ENCODE measurements at places on chromosomes 7 and 10. TPM values are rescaled to one million over a fixed set of nuclear protein-coding genes. Genes with fewer than 3 reads are reported as not detected.

DNA sequence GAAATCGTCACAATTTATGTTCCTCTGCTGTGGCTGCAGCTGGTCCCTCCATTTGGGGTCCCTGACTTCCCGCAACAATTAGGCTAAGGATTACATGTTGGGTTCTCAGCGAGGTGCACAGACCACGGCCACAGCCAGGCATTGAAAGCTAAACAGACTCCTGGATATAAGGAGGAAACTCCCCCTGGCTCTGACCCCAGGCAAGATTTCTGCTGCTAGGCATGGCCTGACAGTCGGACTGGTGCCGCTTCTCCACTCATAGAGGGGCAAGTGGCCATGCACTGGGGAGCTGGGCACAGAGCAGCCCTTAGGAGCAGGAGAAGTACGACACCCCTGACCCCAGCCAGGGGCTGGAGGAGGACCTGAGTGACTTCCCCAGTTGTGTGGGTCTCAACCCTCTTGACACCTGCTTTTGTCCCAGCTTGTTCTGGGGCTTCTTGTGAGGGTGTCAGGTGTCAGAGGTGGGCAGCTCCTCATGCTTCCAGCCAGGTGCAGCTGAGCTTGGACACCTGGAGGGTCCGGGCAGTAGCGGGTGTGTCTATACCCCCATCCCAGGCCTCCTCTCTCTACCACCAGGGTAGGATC lies 38.3 kb downstream of the TSPAN15 start:
- H3K27ac ChIP-seq: no peak overlapping the region
- H3K4me1 ChIP-seq: no peaks in the 10 kb centered on the region
- DNase-seq: no peak
- no peaks in the 10 kb centered on the region for H3K36me3 ChIP-seq
- H3K27me3 ChIP-seq: no peaks in the 10 kb centered on the region

- no peak overlapping the region for H3K4me3 ChIP-seq
- no peak for DNase-seq
- H3K27me3 ChIP-seq: no peaks in the 10 kb centered on the region
These were observed 161.2 kb upstream of the WDR11 start for GRCh38 chr10:120689777-120690529.

GRCh38 chr10:5811387-5811821 lies 1.8 kb downstream of the GDI2 start:
- peaks cover 57% of the 10 kb centered on the region for H3K4me1 ChIP-seq
- H3K4me3 ChIP-seq: no peak overlapping the region
- no peaks in the 10 kb centered on the region for H3K36me3 ChIP-seq
- no peak overlapping the region for H3K27ac ChIP-seq
- H3K27me3 ChIP-seq: no peaks in the 10 kb centered on the region

DNA sequence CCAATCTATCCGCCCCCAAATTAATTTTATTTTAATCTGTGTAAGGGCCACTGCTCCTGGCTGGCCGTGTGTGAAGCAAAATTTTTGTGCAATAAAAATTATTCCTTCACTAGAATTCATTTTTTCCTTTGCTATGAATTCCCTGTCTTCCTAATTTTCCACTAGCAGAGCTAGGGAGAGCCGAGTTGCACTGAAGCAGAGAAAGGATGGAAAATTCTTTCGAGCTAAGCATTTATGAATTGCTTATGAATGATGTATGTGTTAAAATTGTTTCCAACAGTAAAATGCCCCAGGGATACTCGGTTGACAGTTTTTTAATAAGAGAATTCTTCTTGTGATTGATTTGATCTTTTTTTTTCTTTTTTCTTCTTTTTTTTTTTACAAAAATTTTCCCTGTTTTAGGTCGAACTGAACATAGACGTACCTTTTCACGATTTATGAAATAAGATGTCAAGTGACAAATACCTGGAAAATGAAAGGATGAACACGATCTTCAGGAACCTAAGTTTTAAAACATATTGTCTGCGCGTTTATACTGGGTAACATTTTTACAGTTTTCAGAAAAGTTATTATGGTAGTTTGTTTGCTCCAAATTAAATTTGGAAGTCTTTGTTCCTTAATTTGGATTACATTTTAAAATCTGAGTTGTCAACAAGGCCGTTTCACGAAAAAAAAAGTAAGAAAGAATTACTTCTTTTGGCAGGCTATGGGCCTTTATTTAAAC lies 288.8 kb upstream of the NFE2L3 start:
- no peak for DNase-seq
- H3K4me3 ChIP-seq: no peak overlapping the region
- H3K36me3 ChIP-seq: no peaks in the 10 kb centered on the region
- H3K4me1 ChIP-seq: no peaks in the 10 kb centered on the region
- peaks cover 21% of the 10 kb centered on the region for H3K27me3 ChIP-seq

DNA sequence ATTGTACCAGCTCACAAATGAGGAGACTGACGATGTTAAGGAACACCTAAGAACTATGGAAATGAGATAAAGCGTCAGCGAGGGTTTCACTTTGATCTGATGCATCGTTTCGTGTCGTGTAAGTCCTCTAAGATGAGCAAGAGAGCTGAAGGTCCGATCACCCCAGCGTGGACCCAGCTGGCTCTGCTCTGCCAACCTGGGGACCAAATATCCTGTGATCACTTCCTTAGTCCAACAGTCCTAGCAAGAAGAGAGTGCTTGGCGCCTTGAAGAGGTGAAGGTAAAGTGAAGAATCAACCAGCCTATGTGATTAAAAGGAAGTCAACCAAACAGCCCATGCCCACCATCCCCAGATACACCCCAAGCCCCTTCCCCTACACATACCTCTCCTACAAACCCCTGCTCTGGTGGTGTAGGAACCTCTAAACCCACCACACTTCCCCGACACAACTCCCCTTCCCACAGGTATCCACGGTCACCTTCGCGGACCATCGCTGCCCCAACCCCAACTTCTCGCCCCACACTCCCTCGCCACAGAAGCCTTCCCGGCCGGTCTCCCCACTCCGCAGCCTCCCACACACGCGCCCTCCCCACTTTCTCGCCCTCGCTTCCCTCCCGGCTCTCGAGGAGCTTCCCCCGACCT lies 722 bp downstream of the UPF2 start:
- H3K4me3 ChIP-seq: peak overlapping the region; percentile 99
- H3K4me1 ChIP-seq: peaks cover 16% of the 10 kb centered on the region
- peak overlapping the region; percentile 98 for H3K27ac ChIP-seq
- DNase-seq: peak; percentile 40
- no peaks in the 10 kb centered on the region for H3K36me3 ChIP-seq
- H3K27me3 ChIP-seq: no peaks in the 10 kb centered on the region

GRCh38 chr7:109751241-109751640 lies 1181.6 kb downstream of the DNAJB9 start:
- H3K36me3 ChIP-seq: no peaks in the 10 kb centered on the region
- no peak overlapping the region for H3K4me3 ChIP-seq
- no peaks in the 10 kb centered on the region for H3K4me1 ChIP-seq
- DNase-seq: no peak

DNA sequence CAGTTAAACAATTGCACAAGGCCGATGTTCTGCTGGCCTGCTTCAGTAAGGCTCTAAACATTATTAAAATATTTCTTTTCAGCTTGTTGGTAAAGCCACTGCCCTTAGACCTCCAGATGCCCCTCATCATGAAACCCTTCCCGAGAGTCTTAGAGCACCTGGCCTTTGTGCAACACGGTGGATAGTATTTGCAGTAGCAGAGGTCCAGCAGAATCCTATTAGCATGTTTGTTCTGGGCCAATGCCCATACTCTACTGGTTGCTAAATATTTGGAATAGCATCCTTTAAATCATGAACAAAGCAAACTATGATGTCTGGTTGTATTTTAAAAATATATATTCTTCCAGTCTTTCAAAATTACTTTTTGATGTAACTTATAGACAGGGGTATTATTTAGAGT lies 584.6 kb downstream of the CNTNAP2 start:
- no peak overlapping the region for H3K4me3 ChIP-seq
- DNase-seq: no peak
- H3K4me1 ChIP-seq: peaks cover 8% of the 10 kb centered on the region
- H3K36me3 ChIP-seq: no peaks in the 10 kb centered on the region

GRCh38 chr7:20798081-20798693 lies 11.5 kb upstream of the SP8 start:
- no peaks in the 10 kb centered on the region for H3K36me3 ChIP-seq
- H3K4me3 ChIP-seq: peak overlapping the region; percentile 16
- peak overlapping the region; percentile 66 for H3K27ac ChIP-seq
- peaks cover 42% of the 10 kb centered on the region for H3K27me3 ChIP-seq

CCDC201 gene
- total RNA-seq: not detected

LFNG gene
- 47.8 TPM for total RNA-seq

MALRD1 gene
- total RNA-seq: 1.3 TPM

SCRN1 gene
- total RNA-seq: 20.4 TPM

PRPS1L1 gene
- not detected for total RNA-seq

All from body of pancreas (tissue), 4 donors.